ENCODE measurements at places on chromosomes 13 and 19. TPM values are rescaled to one million over a fixed set of nuclear protein-coding genes. Genes with fewer than 3 reads are reported as not detected.

The KIR3DL1 gene
- not detected for polyA plus RNA-seq

The PROSER1 gene
- 48.4 TPM for polyA plus RNA-seq

The MISP3 gene
- 7.2 TPM for polyA plus RNA-seq

The KLC3 gene
- 1.3 TPM for polyA plus RNA-seq

The PDE4A gene
- 3.4 TPM for polyA plus RNA-seq

The PCSK4 gene
- polyA plus RNA-seq, result 7.9 TPM

The CD33 gene
- 1.5 TPM for polyA plus RNA-seq

The TTC9B gene
- polyA plus RNA-seq, result not detected

The POSTN gene
- 216 TPM for polyA plus RNA-seq

The LIM2 gene
- 0.30 TPM for polyA plus RNA-seq

The TEX29 gene
- 0.35 TPM for polyA plus RNA-seq

The KLF5 gene
- polyA plus RNA-seq, result 42.1 TPM

The SOHLH2 gene
- 3.7 TPM for polyA plus RNA-seq

The IL11 gene
- polyA plus RNA-seq, result 1.8 TPM

Data from right renal pelvis (tissue), 4 donors.